Endodermal cell (in vitro differentiated cells): ENCODE measurements at places on chromosomes 11 and 22. TPM values are rescaled to one million over a fixed set of nuclear protein-coding genes. Genes with fewer than 3 reads are reported as not detected.

DNA sequence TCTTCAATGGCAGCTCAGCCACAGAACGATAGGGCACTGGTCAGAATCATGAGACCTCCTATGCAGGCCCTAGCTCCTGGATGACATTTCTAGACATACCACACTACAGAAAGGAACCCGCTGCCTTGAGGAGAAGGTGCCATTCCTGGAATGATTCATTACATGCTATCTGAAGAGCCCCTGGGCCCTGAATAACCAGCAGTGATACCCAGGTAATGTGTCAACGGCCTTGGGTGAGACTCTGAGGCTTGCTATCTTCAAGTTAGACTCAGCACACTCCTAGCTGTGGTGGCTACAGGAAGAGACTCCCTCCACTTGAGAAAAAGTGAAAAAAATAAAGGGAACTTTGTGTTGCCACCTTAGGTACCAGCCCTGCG lies 161.2 kb upstream of the GRIA4 start:
- no peak overlapping the region for H3K4me3 ChIP-seq
- no peaks in the 10 kb centered on the region for H3K36me3 ChIP-seq
- no peaks in the 10 kb centered on the region for H3K27me3 ChIP-seq
- no peak overlapping the region for H3K27ac ChIP-seq
- no peaks in the 10 kb centered on the region for H3K4me1 ChIP-seq
- DNase-seq, result no peak

- no peak for DNase-seq
- H3K4me3 ChIP-seq, result no peak overlapping the region
- H3K27ac ChIP-seq, result no peak overlapping the region
- no peaks in the 10 kb centered on the region for H3K4me1 ChIP-seq
Measured at GRCh38 chr11:80958987-80959386, 1518.2 kb upstream of the TENM4 start.

DNA sequence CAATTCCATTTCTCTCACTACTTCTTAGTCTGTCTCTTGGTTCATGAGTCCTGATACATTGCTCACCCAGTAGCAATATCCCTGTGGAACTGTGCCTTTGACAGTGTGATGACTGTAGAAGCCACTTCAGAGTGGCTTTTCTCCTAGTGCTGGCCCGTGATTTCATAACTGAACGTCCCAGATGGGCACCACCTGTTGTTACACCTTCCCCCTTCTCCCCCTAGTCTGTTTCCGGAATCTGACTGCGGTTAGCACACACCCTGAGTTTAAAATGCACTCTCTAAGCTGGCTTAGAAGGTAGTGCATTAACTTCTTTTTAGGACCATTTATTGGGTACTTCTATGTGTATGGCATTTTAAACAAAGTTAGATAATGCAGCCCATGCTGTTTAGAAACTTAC lies 83.0 kb downstream of the ALX4 start:
- H3K4me3 ChIP-seq, result no peak overlapping the region
- H3K36me3 ChIP-seq, result no peaks in the 10 kb centered on the region
- H3K27me3 ChIP-seq, result no peaks in the 10 kb centered on the region
- no peak for DNase-seq

CDC42EP2 gene
- total RNA-seq, result 0.80 to 5.9 TPM (median 3.3 TPM) in 3 replicates

OR4A16 gene
- not detected in 3 replicates for total RNA-seq
